Panc1 (cell line): ENCODE measurements at places on chromosomes 7 and 10.

- H3K4me3 ChIP-seq = no peak overlapping the region
- H3K4me1 ChIP-seq = no peaks in the 10 kb centered on the region
- no peaks in the 10 kb centered on the region for H3K36me3 ChIP-seq
Measured at GRCh38 chr7:97466071-97466470, 265.8 kb upstream of the TAC1 start.

GRCh38 chr7:32948202-32948601, 9.0 kb upstream of the FKBP9 start:
- no peak overlapping the region for H3K27ac ChIP-seq
- no peaks in the 10 kb centered on the region for H3K27me3 ChIP-seq
- no peak for DNase-seq
- H3K4me3 ChIP-seq = no peak overlapping the region
- no peaks in the 10 kb centered on the region for H3K4me1 ChIP-seq
- no peaks in the 10 kb centered on the region for H3K36me3 ChIP-seq

- H3K27me3 ChIP-seq = no peaks in the 10 kb centered on the region
- no peaks in the 10 kb centered on the region for H3K4me1 ChIP-seq
- H3K36me3 ChIP-seq = no peaks in the 10 kb centered on the region
- no peak overlapping the region for H3K4me3 ChIP-seq
- no peak overlapping the region for H3K27ac ChIP-seq
- no peak for DNase-seq
Measured at GRCh38 chr7:42414941-42415505, 178.0 kb upstream of the GLI3 start.

DNA sequence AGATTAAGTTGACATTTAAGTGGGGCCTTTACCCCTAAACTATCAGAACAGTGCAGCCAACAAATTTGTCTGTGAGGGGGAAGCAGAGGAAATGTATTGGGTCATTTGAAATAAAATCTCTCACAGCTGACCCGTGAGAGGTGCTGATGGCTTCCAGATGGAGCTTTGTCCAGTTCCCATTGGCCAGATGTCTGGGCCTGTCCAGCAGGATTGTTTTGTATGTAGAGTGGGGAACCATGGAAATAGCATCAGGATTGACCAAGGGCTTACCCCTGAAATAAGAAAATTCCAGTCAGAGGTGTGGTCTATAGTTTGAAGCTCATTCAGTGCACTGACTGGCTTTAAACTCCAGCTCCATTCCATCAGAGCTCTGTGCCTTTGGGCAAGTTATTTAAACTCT, 50.6 kb downstream of the INHBA start:
- no peaks in the 10 kb centered on the region for H3K36me3 ChIP-seq
- no peak overlapping the region for H3K27ac ChIP-seq
- no peak for DNase-seq
- H3K27me3 ChIP-seq = no peaks in the 10 kb centered on the region

DNA sequence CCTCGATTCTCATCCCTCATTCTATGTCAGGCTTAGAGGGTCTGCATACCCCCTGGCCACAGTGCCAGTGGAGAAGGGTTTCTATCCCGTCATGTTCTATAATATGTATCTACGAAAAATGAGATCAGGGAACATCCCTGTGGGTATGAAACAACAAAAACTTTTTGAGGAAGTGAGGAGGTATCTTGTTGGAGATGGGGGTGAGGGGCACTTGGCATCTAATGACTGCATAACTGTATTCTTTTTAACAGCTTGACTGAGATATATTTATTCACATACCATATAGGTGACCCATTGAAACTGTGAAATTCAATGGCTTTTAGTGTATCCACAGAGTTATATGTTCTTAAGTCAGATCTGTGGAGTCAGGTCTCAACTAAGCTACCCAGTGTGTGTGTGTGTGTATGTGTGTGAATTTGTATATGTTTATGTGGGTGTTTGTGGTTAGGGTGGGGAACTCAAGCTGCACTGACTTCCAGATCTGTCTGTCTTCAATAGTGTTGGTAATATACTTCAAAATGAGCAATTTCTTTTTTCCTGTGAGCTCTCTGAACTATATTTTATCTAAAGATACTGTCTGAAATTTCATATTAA, 528.9 kb downstream of the CNTNAP2 start:
- no peak overlapping the region for H3K27ac ChIP-seq
- H3K4me1 ChIP-seq = no peaks in the 10 kb centered on the region
- H3K4me3 ChIP-seq = no peak overlapping the region
- no peaks in the 10 kb centered on the region for H3K27me3 ChIP-seq

DNA sequence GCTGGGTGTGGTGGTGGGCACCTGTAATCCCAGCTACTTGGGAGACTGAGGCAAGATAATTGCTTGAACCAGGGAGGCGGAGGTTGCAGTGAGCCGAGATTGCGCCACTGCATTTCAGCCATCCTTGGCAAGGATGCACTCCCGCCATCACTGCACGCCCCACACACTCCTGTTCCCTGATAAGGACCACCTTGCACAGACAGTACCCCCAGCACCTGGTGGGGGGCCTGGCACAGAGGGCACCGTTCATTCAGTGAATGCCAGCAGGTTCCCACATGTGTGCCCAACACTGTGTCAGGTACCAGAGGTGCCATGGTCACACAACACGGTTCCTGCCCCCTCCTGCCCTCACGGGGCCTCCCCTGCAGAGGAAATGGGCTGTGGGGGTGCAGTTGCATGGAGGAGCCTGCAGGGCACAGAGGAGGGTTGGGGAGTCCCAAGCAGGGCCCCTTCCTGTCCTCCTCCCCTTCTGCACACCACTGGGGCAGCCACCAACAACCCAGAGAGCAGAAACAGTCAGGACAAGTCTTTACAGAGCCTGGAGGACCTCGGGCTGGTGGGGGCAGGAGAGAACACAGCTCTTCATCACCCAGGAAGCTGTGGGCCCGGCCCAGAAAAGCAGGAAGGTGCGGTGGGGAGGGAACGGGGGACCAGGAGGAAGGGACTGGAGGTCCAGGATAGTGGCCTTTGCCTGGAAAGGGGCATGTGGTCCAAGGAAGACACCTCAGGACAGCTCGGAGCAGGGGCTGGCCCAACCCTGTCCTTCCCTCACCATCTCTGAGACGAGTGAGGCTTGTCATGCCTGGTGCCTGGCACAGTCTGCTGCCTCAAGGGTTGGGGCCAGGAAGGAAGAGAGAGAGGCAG, 7.1 kb downstream of the CRYGN start:
- H3K27ac ChIP-seq = no peak overlapping the region
- peaks cover 24% of the 10 kb centered on the region for H3K4me1 ChIP-seq
- no peak for DNase-seq
- H3K27me3 ChIP-seq = no peaks in the 10 kb centered on the region
- H3K36me3 ChIP-seq = no peaks in the 10 kb centered on the region

- no peak for DNase-seq
- no peak overlapping the region for H3K4me3 ChIP-seq
- H3K27ac ChIP-seq = no peak overlapping the region
Measured at GRCh38 chr7:132232406-132232805, 343.9 kb downstream of the PLXNA4 start.

DNA sequence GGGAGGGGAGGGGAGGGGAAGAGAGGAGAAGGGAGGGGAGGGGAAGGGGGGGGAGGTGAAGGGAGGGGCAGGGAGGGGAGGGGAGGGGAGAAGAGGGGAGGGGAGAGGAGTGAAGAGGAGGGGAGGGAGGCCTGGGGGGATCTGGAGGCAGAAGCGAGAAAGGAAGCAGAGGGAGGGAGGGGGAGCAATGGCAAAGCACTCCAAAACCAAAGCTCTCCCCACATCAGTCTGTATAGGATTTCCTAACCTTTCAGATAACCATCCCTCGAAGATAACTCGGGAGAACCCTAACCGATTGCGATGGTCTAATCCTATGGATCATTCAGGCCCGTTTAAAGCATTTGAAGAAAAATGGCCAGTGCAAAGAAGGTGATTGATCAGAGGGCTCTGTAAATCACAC, 19.0 kb downstream of the EBF3 start:
- H3K36me3 ChIP-seq = no peaks in the 10 kb centered on the region
- H3K27ac ChIP-seq = no peak overlapping the region
- no peaks in the 10 kb centered on the region for H3K27me3 ChIP-seq
- H3K4me1 ChIP-seq = no peaks in the 10 kb centered on the region
- no peak overlapping the region for H3K4me3 ChIP-seq

DNA sequence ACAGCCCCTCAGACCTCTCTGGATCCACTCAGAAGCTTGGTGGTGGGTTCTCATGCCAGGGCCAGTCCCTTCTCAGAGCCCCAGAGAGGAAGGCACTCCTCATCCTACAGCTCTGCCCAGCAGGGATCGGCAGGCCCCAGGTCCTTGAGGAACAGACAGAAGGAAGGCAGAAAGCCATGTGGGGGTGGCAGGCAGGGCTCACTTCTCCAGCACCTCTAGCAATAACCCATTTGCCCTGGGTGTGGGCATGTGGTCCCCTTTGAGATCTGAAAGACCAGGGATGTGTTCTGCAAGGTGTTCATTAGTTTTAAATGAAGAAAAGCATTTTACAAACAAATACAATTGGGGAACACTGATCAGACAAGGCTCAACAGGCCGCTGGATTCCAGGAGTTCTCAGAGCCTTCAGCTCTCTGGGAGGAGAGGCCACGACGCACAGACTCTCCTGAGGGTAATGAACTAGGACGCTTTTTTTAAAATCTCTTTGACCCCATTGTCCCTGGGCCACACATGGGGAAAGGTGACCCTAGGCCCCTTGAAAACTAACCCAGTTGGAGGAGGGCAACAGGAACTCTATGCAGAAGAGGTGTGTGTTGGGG, 40.6 kb downstream of the LDB3 start:
- H3K36me3 ChIP-seq = no peaks in the 10 kb centered on the region
- peaks cover 18% of the 10 kb centered on the region for H3K4me1 ChIP-seq
- no peak overlapping the region; the same call in 1 of the 2 replicates for H3K27ac ChIP-seq
- no peak overlapping the region for H3K4me3 ChIP-seq
- no peaks in the 10 kb centered on the region for H3K27me3 ChIP-seq

DNA sequence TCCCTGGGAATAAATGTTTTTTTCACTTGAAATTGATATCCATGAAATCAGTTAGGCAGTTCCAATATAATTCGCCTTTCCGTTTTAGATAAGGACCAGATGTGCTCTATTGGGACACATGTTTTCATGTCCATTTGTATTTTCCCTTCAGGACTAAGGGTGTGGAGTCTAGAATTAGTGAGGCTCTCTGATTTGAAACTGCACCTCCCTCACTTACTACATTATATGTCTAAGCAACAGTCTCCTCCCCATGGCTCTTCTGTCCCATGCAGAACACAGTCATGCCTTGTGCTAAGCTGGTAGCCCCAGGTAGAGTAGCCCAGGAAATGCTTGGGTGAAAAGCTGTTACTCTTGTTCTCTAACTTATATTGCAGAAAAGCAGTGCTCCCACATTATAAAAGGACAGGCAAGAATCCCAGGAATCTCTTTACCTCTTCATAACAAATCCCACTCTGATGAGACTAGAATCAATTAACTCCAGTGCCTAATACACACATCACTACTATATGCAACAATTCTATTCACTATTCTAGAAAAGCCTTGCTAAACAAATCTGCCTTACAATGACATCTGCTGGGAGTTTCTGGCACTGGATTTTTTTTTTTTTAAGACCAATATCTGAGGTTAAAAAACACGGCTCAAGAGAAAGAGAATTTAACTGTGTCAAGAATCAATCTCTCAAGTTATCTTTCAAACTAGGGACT, 293.9 kb downstream of the SNX13 start:
- no peaks in the 10 kb centered on the region for H3K27me3 ChIP-seq
- no peaks in the 10 kb centered on the region for H3K36me3 ChIP-seq
- no peaks in the 10 kb centered on the region for H3K4me1 ChIP-seq
- no peak overlapping the region for H3K27ac ChIP-seq

DNA sequence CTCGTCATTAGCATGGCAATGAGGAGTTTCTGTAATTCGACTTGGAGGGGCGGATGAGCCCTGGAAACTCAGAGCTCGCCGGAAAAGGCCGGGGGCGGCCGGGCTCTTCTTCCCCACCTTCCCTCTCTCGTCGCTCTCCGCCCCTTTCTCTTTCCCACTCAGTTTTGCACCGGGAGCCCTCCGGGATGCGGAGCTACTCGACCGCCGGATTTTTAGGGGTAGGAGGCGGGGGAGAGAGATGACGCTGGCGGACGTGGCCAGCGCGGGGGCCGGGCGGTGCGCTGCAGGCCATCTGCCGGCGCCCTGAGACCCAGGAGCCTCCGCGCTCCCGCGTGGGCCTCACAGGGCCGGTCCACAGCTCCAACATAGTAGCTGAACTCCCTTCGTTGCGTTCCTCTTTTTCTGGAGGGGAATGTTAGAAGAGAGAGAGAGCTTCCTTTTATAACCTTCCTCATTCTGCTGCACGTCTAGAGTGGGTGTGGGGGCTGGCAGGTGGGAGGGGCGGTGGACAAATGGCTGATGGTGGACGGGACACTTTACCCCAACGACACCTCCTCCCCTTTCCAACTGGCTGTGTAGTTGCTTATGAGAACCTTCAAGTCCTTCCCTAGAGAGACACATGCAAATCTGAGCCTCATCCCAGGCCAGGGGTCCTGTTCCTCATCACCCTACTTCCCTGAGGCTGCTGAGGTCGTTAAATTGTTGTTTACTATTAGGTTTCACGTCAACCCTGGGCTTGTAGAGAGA, 1.1 kb upstream of the HOXA1 start:
- H3K4me1 ChIP-seq = peaks cover 58% of the 10 kb centered on the region
- no peaks in the 10 kb centered on the region for H3K27me3 ChIP-seq
- peaks cover 9% of the 10 kb centered on the region; the same call in 1 of the 2 replicates for H3K36me3 ChIP-seq

GRCh38 chr7:148031019-148031418, 559.5 kb upstream of the C7orf33 start:
- H3K4me1 ChIP-seq = no peaks in the 10 kb centered on the region
- no peaks in the 10 kb centered on the region for H3K36me3 ChIP-seq
- no peak overlapping the region for H3K4me3 ChIP-seq
- H3K27ac ChIP-seq = no peak overlapping the region
- H3K27me3 ChIP-seq = no peaks in the 10 kb centered on the region

GRCh38 chr7:21829731-21830130, 116.0 kb downstream of the CDCA7L start:
- DNase-seq = no peak
- H3K4me1 ChIP-seq = no peaks in the 10 kb centered on the region
- H3K4me3 ChIP-seq = no peak overlapping the region
- H3K27ac ChIP-seq = no peak overlapping the region
- no peaks in the 10 kb centered on the region for H3K36me3 ChIP-seq
- peaks cover 10% of the 10 kb centered on the region for H3K27me3 ChIP-seq

DNA sequence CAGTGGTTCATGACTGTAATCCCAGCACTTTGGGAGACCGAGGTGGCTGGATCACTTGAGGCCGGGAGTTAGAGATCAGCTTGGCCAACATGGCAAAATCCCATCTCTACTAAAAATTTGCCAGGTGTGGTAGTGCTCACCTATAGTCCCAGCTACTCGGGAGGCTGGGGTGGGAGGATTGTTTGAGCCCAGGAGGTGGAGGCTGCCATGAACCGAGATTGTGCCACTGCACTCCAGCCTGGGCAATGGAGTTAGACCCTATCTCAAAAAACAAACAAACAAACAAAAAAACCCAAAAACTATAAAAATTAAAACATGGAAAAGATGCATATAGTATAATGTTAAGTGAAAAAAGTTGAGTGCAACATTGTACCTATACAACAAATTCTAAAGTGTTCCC, 81.4 kb downstream of the AKR1D1 start:
- H3K27me3 ChIP-seq = no peaks in the 10 kb centered on the region
- no peaks in the 10 kb centered on the region for H3K36me3 ChIP-seq
- H3K4me1 ChIP-seq = no peaks in the 10 kb centered on the region
- no peak for DNase-seq
